ENCODE measurements at places on chromosomes 5 and 9.

- no peak for DNase-seq
Observed at GRCh38 chr5:95327211-95327610, 42.3 kb upstream of the MCTP1 start.

DNA sequence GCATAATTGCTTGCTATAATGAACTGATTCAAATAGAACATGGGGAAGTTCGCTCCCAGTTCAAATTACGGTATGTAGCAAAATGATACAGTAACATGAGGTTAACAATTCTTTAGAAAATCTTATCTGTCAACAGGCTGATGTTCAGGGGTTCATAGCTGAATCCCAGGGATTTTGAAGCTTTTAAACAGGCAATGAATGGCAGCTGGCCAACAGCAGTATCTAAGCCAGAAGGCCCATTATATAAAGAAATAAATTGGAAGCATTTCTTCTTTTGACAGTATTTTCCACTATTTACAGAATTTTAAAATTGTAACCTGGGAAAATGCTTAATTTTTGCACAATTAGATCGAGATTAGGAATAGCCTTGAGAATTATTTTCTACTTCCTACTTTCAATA lies 126.8 kb downstream of the PDE8B start:
- no peak for DNase-seq

GRCh38 chr5:92922231-92922967 lies 658.6 kb downstream of the NR2F1-AS1 start:
- DNase-seq: no peak

GRCh38 chr5:104355350-104355749 lies 792.8 kb upstream of the NUDT12 start:
- DNase-seq: no peak

- DNase-seq: no peak
Observed at GRCh38 chr9:112815868-112816267, 65.3 kb downstream of the SNX30 start.

GRCh38 chr9:125258160-125258785 lies 3.4 kb upstream of the GAPVD1 start:
- DNase-seq: no peak

DNA sequence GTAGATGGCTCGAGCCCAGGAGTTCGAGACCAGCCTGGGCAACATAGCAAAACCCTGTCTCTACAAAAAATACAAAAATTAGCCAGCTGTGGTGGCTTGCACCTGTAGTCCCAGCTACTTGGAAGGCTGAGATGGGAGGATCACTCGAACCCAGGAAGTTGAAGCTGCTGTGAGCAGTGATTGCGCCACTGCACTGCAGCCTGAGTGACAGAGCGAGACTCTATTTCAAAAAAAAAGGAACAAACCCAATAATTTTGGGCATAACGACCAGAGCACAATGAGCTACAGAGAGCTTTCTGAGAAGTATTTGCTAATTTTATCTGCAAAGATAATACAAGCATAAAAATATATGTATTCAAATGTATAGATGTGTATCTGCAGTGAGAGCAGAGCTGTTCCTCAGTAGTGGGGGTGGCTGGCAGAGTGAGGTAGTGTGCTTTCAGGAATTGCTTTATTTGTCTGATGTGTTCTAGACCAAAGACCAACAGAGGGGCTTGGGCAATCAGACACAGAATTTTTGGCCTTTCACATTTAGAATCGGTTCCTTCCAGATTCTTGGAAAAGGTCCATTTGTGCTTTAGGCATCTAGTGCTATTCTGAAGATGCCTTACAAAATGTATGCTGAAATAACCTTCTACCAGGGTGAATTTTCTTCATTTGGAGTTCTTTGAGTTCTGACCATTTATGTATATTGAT lies 5.2 kb downstream of the DOCK8 start:
- no peak for DNase-seq

GRCh38 chr5:157059891-157060290 lies 975 bp upstream of the HAVCR1 start:
- DNase-seq: no peak

GRCh38 chr9:35705372-35705771 lies 15.6 kb upstream of the TPM2 start:
- DNase-seq: no peak

Data from posterior cingulate gyrus (tissue), 11 donors.